ENCODE measurements at places on chromosomes 4 and X.

- DNase-seq, result no peak
These were observed 158.1 kb upstream of the MAMLD1 start for GRCh38 chrX:150205011-150205410.

- peak; percentile 66 for DNase-seq
These were observed 149.5 kb downstream of the MAML3 start for GRCh38 chr4:140004549-140004895.

GRCh38 chr4:38050560-38051350 is 90.6 kb downstream of the PTTG2 start:
- DNase-seq, result peak; percentile 26

- DNase-seq, result no peak
These were observed 134.0 kb upstream of the MAP9 start for GRCh38 chr4:155510771-155511170.

- DNase-seq, result no peak
These were observed 67.0 kb downstream of the STK32B start for GRCh38 chr4:5118091-5118786.

- DNase-seq, result peak; percentile 72
These were observed 302.4 kb upstream of the GIMD1 start for GRCh38 chr4:106670976-106671375.

DNA sequence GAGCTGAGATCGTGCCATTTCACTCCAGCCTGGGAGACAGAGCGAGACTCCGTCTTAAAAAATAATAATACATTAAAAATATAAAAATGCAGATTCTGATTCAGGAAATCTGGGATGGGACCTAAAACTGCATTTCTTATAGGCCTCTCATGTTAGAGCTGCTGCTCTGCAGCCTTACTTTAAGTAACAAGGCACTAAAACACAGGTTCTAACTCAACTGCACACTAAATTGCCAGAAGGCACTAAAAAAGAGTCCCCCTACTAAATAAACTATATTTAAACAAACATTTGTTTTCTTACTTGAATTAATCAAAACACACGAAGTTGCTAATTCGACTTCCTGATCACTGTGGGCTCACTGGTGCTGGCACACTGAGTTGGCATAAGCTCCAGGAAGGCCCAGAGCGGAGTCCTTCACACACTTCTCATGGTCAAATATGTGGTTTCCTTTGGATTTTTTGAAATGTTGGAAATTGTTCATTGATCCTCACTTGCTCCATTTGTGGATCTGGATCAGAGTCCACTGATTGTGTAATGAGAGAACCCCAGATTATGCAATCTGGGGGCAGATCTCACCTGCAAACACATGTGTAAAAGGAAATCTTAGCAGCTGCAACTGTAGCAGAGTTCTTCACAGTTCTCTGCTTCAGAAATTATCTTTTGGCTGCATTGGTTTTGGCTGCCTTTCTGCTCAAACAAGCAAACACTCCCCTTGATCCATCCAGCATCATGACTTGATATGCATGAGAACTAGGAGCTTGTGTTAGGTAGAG is 59.3 kb downstream of the AFF1 start:
- no peak for DNase-seq

GRCh38 chr4:156971165-156971675 is 379 bp downstream of the PDGFC start:
- no peak for DNase-seq

- DNase-seq, result no peak
These were observed 15.7 kb downstream of the ZNF518B start for GRCh38 chr4:10441512-10441911.

GRCh38 chr4:139913995-139914598 is 239.9 kb downstream of the MAML3 start:
- peak; percentile 86 for DNase-seq

- no peak for DNase-seq
These were observed 438.3 kb downstream of the CFAP47 start for GRCh38 chrX:36357855-36358254.

DNA sequence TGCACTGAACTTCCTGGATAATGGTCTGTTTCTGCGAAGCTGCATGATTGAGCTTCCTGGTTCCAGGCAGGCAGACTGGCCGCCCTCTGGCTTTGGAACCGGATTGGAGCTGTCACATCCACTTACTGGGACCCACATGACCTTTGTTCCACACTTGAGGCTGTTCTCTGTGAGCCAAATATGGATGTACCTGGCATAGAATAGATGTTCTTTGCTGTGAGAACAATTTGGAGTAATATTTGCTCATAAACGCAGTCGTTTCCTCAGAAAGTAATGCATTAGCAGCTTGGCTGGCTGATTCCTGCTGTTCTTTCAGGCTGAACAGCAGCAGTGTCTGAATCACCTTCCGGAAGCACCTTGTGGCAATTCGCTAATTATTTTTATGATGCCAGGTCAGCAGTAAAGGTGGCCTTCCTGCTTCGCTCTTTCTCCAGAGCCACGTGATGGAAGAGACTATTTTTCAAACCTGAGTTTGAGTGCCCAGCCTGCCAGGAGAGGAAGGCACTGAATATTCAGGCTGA is 78.1 kb upstream of the BOD1L1 start:
- DNase-seq, result no peak

DNA sequence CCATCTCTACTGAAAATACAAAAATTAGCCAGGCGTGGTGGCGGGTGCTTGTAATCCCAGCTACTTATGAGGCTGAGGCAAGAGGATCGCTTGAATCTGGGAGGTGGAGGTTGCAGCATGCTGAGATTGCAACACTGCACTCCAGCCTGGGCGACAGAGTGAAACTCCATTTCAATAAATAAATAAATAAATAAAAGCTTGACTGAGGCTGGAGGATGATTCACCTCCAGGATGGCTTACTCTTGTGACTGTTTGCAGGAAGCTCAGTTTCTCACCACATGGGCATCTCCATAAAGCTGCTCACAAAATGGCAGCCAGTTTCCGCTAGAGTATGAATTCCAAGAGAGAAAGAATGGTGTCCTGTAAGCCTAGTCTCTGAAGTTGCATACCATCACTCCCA is 191.7 kb upstream of the EDNRA start:
- no peak for DNase-seq

DNA sequence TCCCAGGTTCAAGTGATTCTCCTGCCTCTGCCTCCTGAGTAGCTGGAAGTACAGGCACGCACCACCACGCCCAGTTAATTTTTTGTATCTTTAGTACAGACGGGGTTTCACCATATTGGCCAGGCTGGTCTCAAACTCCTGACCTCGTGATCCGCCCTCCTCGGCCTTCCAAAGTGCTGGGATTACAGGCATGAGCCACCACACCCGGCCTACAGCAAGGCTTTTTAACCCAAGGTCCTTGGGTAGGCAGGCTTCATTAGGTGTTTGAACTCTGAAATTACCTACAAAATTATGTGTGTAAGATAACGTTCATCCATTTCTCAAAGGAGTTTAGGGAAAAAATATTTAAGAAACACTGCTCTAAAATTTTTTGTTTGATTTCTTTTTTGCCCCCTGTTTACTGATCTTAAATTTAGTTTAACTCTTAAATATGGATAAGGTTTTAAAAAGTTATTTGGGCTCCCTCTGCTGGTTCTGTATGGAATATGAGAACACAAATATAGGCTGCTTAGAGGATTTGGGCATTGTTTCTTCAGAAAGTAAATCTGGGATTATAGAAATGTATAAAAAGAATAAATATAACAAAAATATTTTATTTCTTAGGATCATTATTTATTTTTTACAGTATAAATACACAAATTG is 92.8 kb downstream of the CBR4 start:
- DNase-seq, result peak; percentile 56

DNA sequence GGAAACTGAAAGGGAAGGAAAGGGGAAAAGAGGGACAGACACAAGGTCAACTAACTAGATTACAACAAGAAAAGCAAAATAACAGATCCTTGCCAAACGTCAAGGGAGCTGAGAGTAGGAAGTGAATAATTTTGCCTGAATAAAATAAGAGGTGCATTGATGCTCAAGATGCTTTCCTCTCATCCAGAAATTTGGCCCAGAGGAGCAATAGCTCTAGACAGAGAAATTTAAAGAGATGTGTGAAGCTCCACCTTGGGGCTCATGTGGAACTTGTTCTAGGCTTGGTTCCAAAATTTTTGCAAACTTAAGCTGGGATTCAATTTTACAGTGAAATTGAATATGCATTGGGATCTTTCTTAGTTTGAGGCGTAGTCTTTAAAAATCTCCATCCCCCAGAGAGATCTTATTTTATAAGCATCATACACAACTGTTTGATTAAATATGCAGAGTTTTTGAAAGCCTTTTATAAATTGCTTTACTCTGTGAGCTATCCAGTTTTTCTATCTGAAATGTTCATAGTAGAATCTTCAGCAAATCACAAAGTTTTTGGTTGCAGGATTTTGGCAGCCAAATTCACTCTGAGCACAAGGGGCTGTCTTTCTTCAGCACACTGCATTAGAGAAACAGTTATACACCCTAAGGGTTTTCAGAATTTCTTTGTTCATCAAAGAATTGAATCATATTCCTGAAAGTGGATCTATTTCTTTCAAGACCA is 1159.5 kb downstream of the ADGRL3 start:
- DNase-seq, result no peak

- DNase-seq, result no peak
These were observed 131.0 kb downstream of the TET2 start for GRCh38 chr4:105277702-105278101.

DNA sequence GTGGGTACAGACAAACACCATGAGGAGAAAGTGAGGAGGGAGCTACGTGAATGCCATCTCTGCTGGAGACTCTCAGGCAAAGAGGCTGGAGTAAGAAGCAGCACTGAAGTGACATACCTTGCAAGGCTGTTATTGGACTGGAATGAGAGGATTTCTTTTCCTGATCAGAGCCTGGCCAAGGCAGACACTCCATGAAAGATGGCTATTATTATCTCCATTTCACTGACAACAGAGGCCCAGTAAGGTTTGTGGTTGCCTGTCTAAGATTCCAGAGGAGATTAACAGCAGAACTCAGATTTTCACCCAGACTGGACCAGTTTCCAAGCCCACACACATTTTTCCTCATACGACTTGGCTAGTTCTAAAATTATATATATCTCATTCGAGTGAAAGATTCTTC is 162.0 kb upstream of the EOLA2 start:
- peak; percentile 79 for DNase-seq

GRCh38 chrX:84064814-84065213 is 123.2 kb downstream of the RPS6KA6 start:
- no peak for DNase-seq

DNA sequence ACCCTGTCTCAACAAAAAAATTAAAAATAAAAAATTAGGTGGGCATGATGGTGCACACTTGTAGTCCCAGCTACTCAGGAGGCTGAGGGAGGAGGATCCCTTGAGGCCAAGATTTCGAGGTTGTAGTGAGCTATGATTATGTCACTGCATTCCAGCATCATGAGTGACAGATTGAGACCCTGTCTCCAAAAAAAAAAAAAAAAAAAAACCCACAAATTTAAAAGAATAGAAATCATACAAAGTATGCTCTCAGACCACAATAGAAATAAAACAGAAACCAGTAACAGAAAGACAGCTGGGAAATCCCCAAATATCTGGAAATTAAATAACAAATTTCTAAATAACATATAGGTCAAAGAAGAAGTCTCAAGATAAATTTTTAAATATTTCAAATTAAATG is 81.0 kb upstream of the HUWE1 start:
- DNase-seq, result no peak

Data from fibroblast of skin of right biceps (primary cell).